Bronchus fibroblast of lung (primary cell): ENCODE measurements at places on chromosomes 6 and 20. TPM values are rescaled to one million over a fixed set of nuclear protein-coding genes. Genes with fewer than 3 reads are reported as not detected.

Gene APOBEC2
- total RNA-seq: not detected in 2 replicates

Gene WFDC10B
- total RNA-seq: not detected in 2 replicates

Gene XKR7
- under 0.01 TPM in 1 of 2 replicates, not detected in the other for total RNA-seq

Gene RNF217
- 3.4 and 6.4 TPM in 2 replicates for total RNA-seq

Gene AMD1
- total RNA-seq: 43.6 and 45.1 TPM in 2 replicates

Gene C6orf132
- 5.9 and 6.6 TPM in 2 replicates for total RNA-seq

Gene HCK
- total RNA-seq: not detected in 2 replicates

Gene MRAP2
- total RNA-seq: 0.15 TPM in 1 of 2 replicates, not detected in the other

Gene MCCD1
- not detected in 2 replicates for total RNA-seq

Gene TREML2
- total RNA-seq: not detected in 2 replicates

Gene SDC4
- total RNA-seq: 117 and 122 TPM in 2 replicates

Gene PRR18
- total RNA-seq: not detected in 2 replicates

Gene SLC12A5
- not detected in 2 replicates for total RNA-seq

Gene CRYBG1
- 8.0 and 8.2 TPM in 2 replicates for total RNA-seq

Gene BRPF3
- 7.6 TPM in 2 replicates for total RNA-seq

Gene NFATC2
- 0.15 and 0.17 TPM in 2 replicates for total RNA-seq

Gene TREM2
- total RNA-seq: not detected in 2 replicates

Gene MTHFD1L
- 42.2 and 48.0 TPM in 2 replicates for total RNA-seq

Gene SLC24A3
- under 0.01 TPM in 1 of 2 replicates, not detected in the other for total RNA-seq

Gene LY6G6C
- total RNA-seq: not detected in 2 replicates

Gene PI16
- not detected in 2 replicates for total RNA-seq

Gene CCN6
- total RNA-seq: under 0.01 TPM in 1 of 2 replicates, not detected in the other

Gene TINAG
- not detected in 2 replicates for total RNA-seq

Gene PSMB8
- total RNA-seq: 24.9 and 26.2 TPM in 2 replicates

Gene LST1
- not detected in 2 replicates for total RNA-seq

Gene OR10C1
- not detected in 2 replicates for total RNA-seq

Gene JARID2
- 5.2 and 5.4 TPM in 2 replicates for total RNA-seq

Gene NOTCH4
- 2.0 and 2.5 TPM in 2 replicates for total RNA-seq

Gene NKX2-2
- not detected in 2 replicates for total RNA-seq

Gene TRIM15
- total RNA-seq: not detected in 2 replicates

Gene PLCB1
- 1.6 and 1.7 TPM in 2 replicates for total RNA-seq

Gene PNLDC1
- not detected in 2 replicates for total RNA-seq

Gene CEP250
- total RNA-seq: 29.1 and 33.9 TPM in 2 replicates

Gene FAM110A
- total RNA-seq: 9.1 and 9.8 TPM in 2 replicates

Gene PNPLA1
- total RNA-seq: not detected in 2 replicates

Gene HSF2
- 11.8 and 14.1 TPM in 2 replicates for total RNA-seq

Gene FRK
- total RNA-seq: 0.15 and 0.17 TPM in 2 replicates

Gene FAM184A
- total RNA-seq: 0.17 and 0.45 TPM in 2 replicates

Gene PARD6B
- 0.15 and 0.17 TPM in 2 replicates for total RNA-seq

Gene ADAM33
- 14.7 and 15.3 TPM in 2 replicates for total RNA-seq

Gene SLC22A2
- total RNA-seq: not detected in 2 replicates

Gene TFAP2A
- not detected in 2 replicates for total RNA-seq

Gene SNAP25
- 5.1 and 6.1 TPM in 2 replicates for total RNA-seq

Gene CST7
- not detected in 2 replicates for total RNA-seq

Gene CENPB
- total RNA-seq: 87.7 and 89.1 TPM in 2 replicates

Gene EPB41L2
- total RNA-seq: 32.9 and 38.2 TPM in 2 replicates

Gene MYBL2
- 44.2 and 54.1 TPM in 2 replicates for total RNA-seq
